ENCODE measurements at places on chromosomes 11 and 22.

GRCh38 chr11:111976767-111977145, 39.6 kb downstream of the DIXDC1 start:
- no peak for DNase-seq

- no peak for DNase-seq
These were observed 49.9 kb upstream of the GRK3 start for GRCh38 chr22:25514436-25515180.

DNA sequence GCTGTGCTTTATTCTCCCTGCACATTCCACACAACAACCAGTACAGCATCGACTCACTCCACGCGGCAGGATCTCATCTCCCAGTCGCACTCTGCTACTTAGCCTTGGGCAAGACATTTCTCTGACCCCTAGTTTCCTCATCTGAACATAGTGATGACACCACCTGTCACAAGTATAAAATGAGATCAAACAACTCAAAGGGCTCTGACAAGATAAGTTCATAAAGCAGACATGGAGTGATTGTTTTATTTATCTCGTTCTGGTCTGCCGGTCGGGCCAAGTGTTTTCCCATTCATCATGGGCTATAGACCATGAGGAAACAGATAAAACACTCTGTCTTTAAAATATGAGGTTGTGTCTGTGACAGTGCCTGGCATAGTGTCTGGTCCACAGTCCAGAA, 35.0 kb downstream of the DSCAML1 start:
- no peak for DNase-seq

DNA sequence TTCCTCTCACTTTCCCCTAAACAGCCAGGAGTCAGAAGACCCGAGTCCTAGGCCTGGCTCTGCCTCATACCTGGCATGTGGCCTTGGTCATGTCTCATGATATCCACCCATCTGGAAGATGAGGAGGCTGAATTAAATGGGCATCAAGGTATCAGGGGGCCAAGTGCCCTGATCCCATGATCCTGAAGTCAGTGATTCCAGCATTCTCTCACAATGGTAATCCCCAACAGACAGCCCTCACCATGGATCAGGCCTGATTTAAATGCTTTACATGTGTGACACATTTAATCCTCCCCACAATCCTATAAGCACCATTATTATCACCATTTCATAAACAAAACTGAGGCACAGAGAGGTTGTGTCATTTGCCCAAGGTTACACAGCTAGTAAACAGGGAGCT, 70.0 kb downstream of the PDE2A start:
- no peak for DNase-seq

DNA sequence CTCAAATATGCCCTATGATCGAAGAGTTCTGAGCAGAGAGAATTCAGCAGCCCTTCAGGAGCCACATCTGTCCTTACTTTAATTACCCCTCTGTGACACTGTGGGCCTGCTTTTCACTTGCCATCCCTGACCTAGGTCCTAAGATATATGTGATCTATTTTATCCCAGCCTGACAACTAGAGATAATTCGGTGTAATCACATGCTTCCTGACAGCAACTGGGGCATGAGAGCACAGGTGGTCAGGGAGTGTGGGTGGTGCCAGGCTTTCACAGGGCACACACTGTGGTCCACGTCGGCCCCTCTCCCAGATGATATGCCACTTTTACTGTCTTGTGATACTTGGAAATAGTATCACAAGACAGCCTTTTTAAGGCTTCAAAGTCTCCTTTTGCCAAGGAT, 3.9 kb downstream of the TUBA8 start:
- no peak for DNase-seq

DNA sequence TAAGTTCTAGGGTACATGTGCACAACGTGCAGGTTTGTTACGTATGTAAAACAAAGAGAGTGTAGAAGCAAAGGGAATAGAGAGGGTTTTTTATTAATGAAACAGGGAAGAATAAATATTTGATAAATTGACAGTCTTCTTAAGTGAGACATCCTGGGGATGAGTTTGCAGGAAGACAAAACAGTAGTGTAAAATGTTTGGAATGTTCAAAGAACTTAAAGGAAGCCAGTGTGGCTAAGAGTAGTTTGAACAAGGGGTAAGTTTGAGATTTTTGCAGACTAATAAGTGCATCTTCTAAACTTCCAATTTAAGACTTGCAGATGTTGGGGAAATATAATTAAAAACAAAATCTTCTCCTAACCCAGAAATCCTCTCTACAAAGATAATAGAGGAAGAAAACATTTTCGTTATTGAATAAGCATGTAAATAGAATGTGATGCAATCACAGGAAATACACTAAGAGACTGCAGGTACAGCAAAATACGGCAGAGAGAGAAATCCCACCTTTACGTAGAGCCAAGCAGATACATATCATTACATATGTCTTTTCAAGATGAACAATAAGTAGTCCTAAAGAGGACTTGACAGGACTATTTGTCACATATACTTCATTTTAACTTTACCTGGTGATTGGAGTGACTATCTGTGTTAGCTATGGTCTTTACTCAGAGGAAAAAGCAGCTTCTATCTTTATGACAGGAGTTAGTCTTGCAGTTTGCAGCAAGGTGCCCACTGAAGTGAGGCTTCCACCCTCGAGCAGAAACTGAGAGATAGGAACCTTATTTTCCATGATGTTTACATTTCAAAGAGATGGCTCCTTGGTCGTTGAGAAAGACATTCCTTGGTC, 402.1 kb downstream of the CNTN5 start:
- DNase-seq = no peak

GRCh38 chr11:34487430-34487829, 26.2 kb downstream of the ELF5 start:
- DNase-seq = no peak

DNA sequence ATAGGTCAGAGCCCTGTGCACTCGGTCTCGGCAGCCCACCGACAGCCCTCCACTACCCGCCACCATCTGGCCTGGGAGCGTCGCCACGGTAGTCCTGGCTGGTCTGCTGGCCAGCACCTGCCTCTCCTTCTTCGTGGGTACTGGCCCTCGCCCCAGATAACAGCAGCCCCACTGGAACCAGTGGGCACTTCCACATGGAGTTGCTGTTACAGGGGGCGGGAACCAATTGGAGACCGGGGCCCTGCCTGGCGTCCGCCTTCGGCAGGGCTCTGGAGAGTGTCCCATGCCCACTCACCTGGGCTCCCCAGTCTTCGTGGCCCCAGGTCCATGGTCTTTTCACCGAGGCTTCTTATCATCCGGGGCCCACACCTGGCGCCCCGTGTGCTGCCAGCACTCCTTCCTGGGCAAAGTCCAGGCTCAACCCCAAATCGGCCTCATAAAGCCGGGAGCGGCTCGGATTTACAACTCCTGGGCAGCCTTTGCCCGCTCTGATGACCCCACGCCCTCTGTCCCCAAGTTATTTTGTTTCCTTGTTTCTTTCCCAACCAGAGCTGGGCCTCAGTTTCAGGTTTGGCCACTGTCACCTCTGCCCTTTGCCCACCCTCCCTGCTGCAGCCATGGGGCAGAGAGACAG, 12.9 kb upstream of the EHD1 start:
- no peak for DNase-seq

GRCh38 chr22:36544107-36544620, 15.2 kb upstream of the EIF3D start:
- no peak for DNase-seq

GRCh38 chr22:43343670-43344519, 723 bp upstream of the SCUBE1 start:
- no peak for DNase-seq

DNA sequence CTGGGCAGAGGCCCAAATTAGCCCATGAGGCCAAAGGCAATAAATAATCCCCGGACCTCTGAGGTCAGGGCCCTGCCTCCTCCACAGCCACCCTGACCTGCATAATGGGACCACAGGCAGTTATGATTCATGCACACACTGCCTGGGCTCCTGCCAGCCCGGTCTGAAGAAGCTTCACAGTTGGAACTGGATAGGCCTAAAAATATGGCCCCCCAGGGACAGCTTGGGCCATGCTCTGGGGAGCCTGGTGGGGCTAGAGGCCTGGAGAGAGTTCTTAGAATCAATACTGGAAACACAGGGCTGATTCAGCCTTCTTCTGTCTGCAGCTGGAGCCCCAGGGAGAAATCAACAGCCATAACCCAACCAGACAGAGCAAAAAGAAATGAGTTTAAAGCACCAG, 112.8 kb upstream of the CADM1 start:
- peak; percentile 86 for DNase-seq

- no peak for DNase-seq
These were observed 46.9 kb downstream of the PAX6 start for GRCh38 chr11:31764261-31764660.

DNA sequence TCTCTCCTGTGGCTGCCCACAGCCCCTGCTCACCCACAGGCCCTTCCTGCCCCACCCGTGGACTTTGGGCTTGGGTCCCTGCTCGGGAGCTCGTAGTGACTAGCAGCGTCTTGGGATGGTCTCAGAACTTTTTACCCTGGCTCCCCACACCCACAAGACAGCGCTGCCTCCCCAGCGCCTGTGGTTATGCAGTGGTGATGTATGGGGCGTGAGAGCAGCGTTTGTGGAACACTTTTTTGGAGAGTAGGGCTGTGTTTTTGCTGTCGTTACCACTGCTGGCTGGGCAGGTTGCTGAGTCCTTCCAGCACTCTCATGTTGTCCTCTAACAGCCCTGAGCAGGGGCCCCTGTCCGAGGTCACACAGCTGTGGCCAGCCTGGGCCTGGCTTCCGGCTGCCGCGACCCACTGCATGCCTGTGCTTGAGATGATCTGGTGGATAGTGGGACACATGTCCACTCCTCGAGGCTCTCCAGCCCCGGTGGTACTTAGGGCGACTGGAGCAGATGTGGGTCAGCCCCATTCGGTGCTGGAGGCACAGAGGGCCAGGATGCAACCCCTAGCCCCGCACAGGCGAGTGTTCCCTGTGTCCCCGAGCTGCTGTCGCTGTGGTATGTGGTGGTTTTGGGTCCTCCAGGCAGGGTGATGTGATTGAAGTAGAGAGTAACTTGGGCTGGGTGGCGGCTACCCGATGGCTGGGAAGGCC, 7.1 kb upstream of the GRAMD4 start:
- no peak for DNase-seq

GRCh38 chr22:27419473-27419872, 382.1 kb downstream of the MN1 start:
- DNase-seq = no peak
